ENCODE measurements at places on chromosomes 5 and 9.
A peak's percentile ranks its signal among the peaks of the same experiment; 100 is the strongest.

DNA sequence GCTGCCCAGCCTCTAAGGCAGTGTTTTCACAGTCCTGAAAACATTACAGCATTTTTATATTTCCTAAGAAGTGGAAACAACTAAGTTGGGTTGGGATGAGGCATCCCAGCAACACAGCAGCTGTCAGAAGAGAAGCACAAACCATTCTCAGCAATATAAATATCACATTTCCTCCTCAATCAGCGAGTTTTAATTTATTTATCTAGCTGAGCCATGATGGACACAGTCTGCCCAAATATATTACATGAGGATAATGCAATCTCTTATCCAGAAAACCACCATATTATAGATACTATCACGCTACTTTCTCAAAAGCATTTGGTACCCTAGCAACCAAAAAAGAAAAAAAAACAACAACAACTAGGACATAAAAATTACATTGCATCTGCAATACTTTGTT is 158.5 kb downstream of the FSTL4 start:
- DNase-seq = no peak

- DNase-seq = no peak
Observed at GRCh38 chr9:14895806-14896205, 14.4 kb downstream of the FREM1 start.

- no peak for DNase-seq
Observed at GRCh38 chr9:121518634-121519033, 19.0 kb upstream of the GGTA1 start.

DNA sequence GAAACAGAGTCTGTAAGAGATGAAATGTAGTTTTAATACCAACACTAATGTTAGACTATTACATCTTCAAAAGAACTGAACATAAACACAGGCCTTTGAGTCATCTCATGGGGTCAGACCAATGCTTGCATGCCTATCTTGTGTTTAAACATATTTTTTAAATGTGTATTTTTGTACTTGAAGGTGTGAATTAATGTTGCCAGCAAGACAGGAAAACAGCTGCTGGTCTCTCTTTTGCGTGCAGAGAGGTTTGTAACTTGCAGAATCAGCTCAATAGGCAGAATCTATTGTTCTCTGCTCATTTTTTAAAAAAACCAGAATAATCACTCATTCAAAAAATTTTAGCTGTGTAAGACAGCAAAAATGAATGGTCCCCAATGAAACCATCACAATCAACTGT is 180.2 kb downstream of the ALDH1A1 start:
- DNase-seq = no peak

GRCh38 chr5:138698713-138699112 is 54.5 kb upstream of the CTNNA1 start:
- no peak for DNase-seq

DNA sequence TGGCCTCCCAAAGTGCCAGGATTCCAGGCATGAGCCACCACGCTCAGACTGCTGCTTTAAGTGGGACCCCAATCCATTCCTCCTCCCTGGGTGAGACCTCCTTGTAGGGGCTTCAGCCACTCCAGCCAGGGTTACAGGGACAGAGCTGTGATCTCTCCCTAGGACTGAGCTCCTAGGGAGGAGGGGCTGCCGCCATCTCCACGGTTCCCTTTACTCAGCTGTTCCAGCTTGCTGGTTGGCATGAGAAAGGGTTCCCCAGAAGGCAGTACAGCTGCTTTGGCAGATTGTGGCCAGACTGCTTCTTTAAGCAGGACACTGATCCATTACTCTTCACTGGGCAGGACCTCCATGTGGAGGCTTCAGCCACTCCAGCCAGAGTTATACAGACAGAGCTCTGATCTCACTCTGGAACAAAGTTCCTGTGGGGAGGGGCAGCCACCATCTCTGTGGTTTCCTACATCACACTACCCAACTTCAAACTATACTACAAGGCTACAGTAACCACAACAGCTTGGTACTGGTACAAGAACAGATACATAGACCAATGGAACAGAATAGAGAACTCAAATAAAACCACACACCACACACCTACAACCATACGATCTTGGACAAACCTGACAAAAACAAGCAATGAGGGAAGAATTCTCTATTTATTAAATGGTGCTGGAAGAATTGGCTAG is 7.2 kb downstream of the INSL6 start:
- no peak for DNase-seq

DNA sequence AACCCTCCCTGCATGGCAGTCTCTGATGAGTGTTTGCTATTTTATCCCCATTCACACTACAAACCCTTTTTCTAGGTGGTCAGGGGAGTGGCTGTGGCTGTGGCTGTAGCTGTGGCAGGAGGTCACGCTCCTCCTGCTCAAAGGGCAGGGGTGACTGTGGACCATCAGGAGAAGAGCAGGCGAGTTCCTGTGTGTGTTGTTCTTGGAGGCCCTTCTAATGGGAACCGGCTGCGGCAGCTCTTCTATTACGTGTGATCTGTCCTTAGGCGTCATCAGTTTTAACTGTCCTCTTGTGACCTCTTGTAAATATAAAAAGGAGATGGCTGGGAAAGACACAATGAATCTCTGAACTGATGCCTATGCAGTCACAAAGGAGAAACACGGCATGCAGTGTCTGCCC is 65.1 kb downstream of the ANKH start:
- DNase-seq = no peak

- DNase-seq = no peak
Observed at GRCh38 chr5:115354246-115354645, 57.8 kb upstream of the CCDC112 start.

GRCh38 chr5:109743041-109743531 is 53.4 kb downstream of the MAN2A1 start:
- no peak for DNase-seq

DNA sequence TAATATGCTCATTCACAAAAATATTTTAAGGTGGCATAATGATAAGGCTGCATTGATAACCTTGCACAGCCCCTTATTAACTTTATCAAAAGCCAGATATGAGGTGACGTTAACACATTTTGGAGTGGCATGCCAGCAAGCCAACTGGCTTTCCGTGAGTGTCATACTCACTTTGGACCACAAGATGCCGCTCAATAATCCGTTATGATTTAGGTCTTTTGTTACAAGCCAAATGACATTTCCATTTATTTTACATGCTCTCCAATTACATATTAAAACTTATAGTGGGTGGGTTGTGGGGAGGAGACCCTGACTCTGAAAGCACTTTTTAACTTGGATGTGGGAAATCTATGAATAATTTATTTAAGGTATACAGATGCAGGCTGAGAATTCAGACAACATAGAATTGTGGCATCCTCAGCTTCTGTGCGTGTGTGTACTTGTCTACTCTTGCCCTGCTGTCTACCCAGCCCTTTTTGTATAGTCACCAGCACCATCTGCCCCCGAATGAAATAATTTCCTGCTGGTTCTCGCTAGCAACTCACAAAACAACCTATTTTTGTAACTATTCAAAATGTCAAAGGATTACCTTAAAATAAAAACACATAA is 305.1 kb downstream of the PSAT1 start:
- peak; percentile 39 for DNase-seq

DNA sequence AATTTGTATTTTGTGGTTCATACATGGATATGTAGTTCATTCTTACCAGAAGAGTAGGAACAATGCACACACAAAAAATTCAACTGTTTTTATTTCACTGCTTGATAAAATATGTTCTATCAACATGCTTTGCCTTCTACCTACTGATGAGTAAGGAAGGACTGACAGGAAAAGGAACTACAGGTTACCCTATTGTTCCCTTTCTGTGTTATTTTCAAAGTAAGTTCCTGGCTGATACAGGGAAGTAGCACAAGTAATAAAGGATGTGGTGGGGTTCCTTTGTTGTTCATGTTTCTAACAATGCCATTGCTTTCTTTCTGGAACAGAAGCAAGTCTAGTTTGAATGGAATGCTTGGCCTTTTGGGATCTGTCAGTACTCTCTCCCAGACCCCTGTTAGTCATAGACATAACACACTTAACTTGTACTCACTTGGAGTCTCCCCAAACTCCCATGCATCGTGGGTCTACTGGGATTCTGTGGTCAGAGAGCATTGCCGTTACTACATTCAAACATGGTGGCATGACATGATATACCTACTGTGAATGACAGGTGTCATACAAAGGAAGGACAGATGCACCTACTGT is 20.2 kb upstream of the ALDOB start:
- DNase-seq = no peak

DNA sequence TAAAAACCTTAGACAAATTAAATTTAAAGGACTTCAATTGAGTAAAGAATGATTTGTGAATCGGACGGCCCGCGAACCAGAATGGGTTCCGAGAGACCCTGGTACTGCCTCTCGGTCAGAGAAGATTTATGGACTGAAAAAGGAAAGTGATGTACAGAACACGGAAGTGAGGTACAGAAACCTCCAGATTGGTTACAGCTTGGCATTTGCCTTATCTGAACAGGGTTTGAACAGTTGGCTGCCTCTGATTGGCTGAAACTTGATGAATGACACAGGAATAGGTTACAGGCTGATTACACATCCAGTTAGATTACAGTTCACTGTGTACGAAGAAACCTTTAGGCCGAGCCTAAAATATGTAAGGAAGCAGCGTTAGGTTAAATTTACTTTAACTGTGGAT is 156.5 kb upstream of the EGFLAM start:
- no peak for DNase-seq

DNA sequence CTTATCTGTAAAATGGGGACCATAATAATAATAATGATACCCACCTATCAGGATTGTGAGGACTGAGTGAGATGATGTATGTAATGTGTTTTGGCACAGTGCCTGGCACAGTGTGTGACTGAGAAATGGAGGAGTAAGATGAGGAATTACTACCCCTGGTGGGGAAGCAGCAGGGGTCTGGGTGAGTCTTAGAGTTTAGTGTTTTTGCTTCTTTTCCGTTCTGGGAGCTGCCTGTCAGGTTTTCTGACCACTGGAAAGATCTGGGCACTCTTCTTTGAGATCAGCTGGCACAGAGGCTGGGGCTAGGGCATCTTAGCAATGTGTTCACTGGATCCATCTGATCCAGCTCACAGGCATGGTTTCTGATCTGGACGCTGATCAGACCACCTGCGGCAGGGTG is 8.5 kb downstream of the LCP2 start:
- no peak for DNase-seq

DNA sequence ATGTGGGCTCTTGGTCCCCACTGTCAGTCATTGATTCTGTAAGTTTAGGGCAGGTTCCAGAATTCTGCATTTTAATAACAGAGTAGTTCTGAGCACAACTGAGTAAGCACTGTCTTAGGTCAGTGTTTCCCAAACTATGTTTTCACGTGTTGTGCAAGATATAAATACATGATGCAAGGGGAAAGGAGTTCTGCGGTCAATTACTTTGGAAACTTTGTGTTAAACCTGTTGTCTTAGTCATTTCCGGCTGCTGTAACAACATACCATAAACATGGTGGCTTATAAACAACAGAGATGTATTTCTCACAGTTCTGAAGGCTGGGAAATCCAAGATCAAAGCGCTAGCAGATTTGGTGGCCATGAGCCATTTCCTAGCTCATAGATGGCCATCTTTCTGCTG is 69.8 kb downstream of the EQTN start:
- no peak for DNase-seq

DNA sequence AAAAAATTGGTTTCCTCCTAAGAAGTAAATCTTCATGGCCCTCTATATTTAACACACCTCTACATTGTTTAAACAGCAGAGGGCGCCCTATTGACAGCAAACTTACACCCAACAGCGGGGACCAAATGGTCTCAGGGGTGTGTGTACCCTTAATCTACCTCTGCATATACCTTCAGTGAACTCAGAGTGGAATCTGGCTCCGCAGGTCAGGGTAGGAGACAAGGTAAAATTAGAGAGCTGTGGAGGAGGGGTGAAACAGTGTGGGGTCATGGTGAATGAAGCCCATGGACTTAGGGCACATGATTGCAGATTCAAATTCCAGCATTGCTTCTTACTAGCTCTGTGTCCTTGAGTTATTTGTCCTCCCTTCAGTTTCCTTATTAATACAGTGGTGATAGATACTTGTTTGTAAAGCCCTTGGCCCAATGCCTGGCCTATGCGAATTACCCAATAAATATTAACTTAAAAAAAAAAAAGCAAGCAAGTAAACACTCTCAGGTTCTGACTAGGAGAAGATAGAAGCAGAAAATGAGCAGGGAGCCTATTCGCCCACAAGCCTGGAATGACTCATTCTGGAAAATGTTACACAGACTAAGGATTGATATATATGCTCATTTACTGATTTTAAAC is 122.9 kb downstream of the CAVIN4 start:
- DNase-seq = no peak

GRCh38 chr9:134375430-134376385 is 49.5 kb downstream of the RXRA start:
- DNase-seq = no peak
